CD8-positive, alpha-beta memory T cell (primary cell): ENCODE measurements at places on chromosomes 1 and 21.

DNA sequence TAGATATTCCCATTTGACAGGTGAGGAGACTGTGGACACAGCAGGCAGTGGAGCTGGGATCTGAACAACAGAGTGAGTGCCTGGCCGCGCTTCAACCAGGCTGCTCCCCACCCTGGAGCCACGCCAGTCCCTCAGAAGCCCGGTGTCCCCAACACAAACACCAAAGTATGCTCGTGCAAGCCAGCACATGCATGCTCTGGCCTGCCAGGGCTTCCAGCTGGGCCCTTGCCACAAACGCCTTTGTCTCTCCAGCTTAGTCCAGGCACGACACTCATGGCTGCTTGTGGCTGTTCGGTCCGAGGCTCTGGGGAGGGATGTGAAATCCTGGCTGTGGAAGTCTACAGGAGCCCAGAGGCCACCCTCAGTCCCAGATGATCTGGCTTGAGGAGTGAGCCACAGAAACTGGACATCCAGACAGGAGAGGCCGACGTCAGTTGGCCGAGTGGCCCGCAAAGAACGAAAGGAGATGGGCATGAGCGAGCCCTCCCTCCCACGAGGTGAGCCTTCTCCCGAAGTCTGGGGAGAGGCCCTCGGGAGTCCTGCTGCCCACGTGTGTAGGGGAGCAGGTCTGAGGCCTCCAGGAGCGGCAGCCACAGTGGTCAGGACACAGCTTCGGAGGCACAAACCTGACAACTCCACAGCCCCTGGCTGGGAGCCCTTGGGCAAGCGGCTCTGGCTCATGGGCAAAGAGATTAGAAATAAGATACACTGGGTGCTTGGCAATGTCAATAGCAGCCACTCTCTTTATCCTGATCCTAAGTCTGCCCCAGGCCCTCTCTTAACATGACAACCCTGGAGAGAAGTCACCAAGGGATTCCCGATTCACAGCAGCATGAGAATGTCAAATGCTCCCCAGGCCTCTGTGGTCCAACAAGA is 117.1 kb upstream of the IFFO2 start:
- H3K36me3 ChIP-seq, result peaks cover 23% of the 10 kb centered on the region
- no peak for DNase-seq
- no peak overlapping the region for H3K4me3 ChIP-seq
- no peaks in the 10 kb centered on the region for H3K27me3 ChIP-seq
- H3K27ac ChIP-seq, result no peak overlapping the region
- H3K4me1 ChIP-seq, result peaks cover 51% of the 10 kb centered on the region

DNA sequence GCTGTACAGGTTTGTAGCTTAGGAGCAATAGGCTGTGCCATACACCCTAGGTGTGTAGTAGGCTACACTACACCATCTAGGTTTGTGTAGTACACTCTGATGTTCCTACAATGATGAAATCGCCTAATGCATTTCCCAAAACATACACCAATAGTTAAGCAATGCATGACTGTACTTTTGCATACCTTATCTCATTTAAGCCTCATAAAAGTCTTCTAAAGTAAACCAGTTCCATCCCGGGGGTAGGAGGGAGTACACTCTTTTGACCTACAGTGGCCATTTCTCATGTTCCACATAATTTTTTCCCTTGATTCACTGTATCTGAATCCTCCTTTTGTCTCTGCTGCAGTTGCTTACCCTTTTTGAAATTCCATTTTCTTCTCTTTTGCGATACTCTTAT is 12.2 kb downstream of the TRMT13 start:
- no peak overlapping the region for H3K4me3 ChIP-seq
- no peak overlapping the region for H3K27ac ChIP-seq
- peaks cover 26% of the 10 kb centered on the region for H3K36me3 ChIP-seq
- no peaks in the 10 kb centered on the region for H3K4me1 ChIP-seq

GRCh38 chr21:42596657-42597056 is 56.8 kb upstream of the PDE9A start:
- H3K27me3 ChIP-seq, result peaks cover 4% of the 10 kb centered on the region
- DNase-seq, result no peak
- H3K27ac ChIP-seq, result no peak overlapping the region
- no peaks in the 10 kb centered on the region for H3K36me3 ChIP-seq
- H3K4me3 ChIP-seq, result no peak overlapping the region
- no peaks in the 10 kb centered on the region for H3K4me1 ChIP-seq

- H3K27ac ChIP-seq, result no peak overlapping the region
- H3K4me1 ChIP-seq, result peaks cover 12% of the 10 kb centered on the region
- no peaks in the 10 kb centered on the region for H3K27me3 ChIP-seq
- no peaks in the 10 kb centered on the region for H3K36me3 ChIP-seq
- no peak overlapping the region for H3K4me3 ChIP-seq
Measured at GRCh38 chr1:206971029-206971655, 882 bp upstream of the FCAMR start.

DNA sequence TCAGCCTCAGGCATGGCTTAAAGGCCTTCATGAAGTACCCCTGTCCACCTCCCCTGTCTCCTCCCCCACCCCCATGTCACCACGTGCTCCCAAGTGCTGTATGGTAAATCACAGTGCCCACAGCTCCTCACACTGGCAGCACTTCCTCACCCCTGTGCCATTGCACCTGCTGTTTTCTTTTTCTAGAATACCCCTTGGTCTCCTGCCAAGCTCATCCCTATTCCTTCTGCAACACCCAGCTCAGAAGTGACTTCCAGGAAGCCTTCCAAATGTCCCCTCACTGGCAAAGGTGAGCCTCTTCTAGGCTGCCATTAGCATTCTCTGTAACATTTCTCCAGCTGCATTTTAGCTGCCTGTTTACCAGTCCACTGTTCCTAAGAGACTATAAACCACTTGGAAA is 9.4 kb downstream of the AKNAD1 start:
- H3K36me3 ChIP-seq, result no peaks in the 10 kb centered on the region
- no peak overlapping the region for H3K27ac ChIP-seq
- peaks cover 5% of the 10 kb centered on the region for H3K27me3 ChIP-seq

DNA sequence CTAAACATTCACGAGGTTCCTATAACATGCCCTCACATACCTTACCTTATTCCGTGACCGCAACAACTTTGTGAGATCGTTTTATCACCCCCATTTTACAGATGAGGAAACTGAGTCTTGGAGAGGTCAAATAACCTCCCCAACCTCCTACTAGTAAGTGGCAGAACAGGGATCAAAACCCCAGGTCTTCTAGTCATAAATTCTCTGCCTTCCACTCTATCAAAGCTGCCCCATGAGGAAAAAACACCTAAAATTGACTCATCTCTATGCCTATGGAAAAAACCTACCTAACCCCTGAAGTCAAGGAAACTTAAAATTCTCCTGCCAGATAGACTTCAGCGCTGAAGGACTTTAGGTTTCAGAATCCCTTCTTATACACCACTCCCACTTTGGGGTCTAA is 69.5 kb upstream of the ERRFI1 start:
- no peak overlapping the region for H3K4me3 ChIP-seq
- no peak overlapping the region for H3K27ac ChIP-seq
- no peaks in the 10 kb centered on the region for H3K27me3 ChIP-seq
- H3K36me3 ChIP-seq, result no peaks in the 10 kb centered on the region

DNA sequence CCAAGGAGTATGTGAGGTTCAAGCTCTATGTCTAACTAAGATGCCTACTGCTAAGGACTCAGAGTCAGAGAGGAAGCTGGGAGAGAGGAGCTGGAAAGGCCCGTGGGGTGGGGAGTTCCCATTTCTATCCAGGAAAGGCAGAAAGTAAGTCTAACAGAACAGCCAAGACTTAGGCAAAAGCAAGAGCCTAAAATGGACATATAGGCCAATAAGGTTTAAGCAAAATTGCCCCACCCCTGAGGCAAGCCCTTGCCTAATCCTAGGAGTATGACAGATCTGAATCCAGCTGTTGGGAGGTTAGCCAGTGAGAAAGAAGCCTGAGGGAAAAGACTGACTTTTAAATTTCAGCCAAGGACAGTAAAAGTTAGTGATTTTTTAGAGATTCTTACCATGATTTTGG is 1.6 kb upstream of the KLHDC9 start:
- no peak for DNase-seq
- no peak overlapping the region for H3K4me3 ChIP-seq
- peaks cover under 1% of the 10 kb centered on the region for H3K36me3 ChIP-seq
- no peak overlapping the region for H3K27ac ChIP-seq
- H3K4me1 ChIP-seq, result peaks cover 8% of the 10 kb centered on the region

DNA sequence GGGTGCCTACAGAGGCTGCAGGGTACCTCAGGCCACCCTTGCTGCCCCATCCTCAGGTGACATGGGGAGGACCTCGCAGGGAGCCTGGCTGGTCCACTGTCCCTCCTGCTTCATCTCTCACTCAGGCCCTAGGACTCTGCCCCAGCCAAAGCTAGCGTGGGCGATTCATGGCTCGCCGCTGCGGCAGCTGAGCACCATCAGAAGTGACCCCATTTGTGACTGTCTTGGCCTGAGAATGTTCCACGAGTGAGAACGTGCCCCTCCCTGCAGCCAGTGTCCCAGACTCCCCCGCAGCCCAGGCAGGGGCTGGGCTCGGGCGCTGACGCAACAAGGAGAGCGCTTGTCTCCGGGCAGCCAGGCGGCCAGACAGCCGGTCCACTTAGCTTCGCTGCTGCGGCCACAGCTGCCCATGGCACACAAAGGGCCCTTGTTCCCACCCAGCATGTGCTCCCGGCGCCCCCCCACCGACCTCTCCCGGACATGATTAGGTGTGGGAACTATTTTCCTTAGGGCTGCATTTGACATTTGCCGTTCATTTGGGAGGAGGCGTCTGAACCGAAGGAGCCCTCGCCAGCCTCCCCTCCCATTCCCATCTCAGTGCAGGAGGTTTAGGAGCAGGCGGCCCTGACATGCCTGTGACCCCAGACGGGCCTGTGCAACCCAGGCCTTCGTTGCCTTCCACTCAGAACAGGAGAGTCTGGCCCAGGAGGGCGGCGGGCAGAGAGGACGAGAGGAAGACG is 19.3 kb upstream of the POFUT2 start:
- H3K36me3 ChIP-seq, result no peaks in the 10 kb centered on the region
- no peak overlapping the region for H3K4me3 ChIP-seq
- no peaks in the 10 kb centered on the region for H3K27me3 ChIP-seq
- H3K27ac ChIP-seq, result no peak overlapping the region

GRCh38 chr1:110434946-110435345 is 16.0 kb upstream of the PROK1 start:
- no peak overlapping the region for H3K4me3 ChIP-seq
- H3K27me3 ChIP-seq, result no peaks in the 10 kb centered on the region
- H3K4me1 ChIP-seq, result peaks cover 4% of the 10 kb centered on the region
- no peak overlapping the region for H3K27ac ChIP-seq

DNA sequence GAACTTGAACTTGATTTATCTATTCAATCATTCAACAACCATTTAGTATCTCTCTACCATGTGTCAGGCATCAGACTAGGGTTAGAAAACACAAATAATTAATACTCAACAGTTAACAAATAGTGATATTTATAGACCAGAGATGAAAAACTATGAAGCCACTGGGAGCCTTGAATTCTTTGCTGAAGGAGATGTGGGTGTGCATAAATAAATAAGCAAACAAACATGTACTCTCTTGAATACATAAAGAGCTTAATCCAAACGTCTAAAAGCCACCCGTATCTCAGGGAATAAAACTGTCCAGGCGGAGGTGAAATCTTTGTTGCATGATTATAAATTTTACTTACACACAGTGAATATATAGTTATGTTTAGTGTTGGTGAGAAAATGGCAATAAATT is 165.7 kb downstream of the SLC45A1 start:
- no peak overlapping the region for H3K27ac ChIP-seq
- DNase-seq, result no peak
- no peaks in the 10 kb centered on the region for H3K36me3 ChIP-seq
- H3K4me3 ChIP-seq, result no peak overlapping the region
- H3K4me1 ChIP-seq, result no peaks in the 10 kb centered on the region
